ENCODE measurements at places on chromosomes 16 and 17.
A peak's percentile ranks its signal among the peaks of the same experiment; 100 is the strongest.

GRCh38 chr16:75023009-75023408 is 24.2 kb downstream of the ZNRF1 start:
- DNase-seq = no peak

DNA sequence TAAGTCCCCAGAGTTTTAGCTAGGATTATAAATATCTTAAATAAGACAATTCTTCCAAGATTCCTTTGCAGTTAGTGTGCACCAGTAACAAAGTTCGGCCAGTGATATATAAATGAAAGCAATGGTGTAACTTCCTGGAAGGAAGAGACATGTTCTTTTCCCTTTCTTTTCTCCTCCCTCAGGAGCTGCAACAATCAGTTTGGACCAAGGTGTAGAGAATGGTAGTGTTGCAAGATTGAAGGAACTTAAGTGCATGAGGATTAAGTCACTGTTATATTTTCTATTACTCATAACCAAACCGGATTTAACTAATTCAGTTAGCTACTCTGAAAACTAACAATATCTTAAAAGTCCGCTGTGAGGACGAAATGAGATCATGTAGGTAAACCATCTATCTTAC is 68.9 kb upstream of the KCNJ16 start:
- DNase-seq = no peak

- no peak for DNase-seq
Observed at GRCh38 chr17:49646391-49647255, 31.3 kb downstream of the SPOP start.

DNA sequence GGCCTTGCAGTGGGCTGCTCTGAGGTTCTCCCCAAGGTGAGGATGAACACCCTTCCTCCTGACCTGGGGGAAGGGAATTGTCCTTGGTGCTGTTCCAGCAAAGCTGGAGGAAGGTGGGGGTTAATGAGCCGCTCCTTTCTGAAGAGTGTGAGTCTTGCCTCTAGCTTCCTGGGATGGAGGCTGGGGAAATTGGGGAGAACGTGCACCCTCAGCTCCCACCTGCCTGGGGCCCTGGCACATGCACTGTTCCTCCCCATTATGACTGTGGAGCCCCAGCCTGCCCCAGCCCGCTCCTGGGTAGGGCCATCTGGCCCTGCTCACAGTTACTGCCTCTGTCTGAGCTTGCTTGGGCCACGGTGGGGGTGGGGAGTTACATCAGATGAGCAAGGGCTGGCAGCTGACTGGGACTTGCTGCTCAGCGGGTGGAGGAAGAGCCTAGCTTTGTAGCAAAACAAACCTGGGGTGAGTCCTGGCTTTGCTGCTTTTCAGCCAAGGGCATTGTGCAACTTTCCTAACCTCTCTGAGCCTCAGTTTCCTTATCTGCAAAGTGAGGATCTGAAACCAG is 11.1 kb downstream of the TNS4 start:
- DNase-seq = no peak

GRCh38 chr17:29625037-29625750 is 2.5 kb upstream of the CORO6 start:
- no peak for DNase-seq

DNA sequence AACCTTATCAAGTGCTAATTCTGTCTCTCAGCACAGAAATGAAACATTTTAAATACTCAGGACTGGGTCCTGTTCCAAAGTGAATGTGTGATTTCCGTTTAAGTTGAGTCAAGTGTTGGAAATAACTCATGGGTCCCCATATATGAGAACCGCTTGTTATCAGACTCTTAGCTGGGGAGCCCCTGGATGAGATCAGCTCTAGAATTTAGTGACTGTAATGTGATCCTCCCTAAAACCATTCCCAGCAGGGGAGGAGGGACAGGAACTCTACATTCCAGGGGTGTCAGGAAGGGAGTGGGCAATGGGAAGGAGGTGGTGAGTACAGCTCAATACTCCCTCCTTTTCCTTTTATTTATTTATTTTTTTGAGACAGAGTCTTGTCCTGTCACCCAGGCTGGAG is 37.5 kb downstream of the OTOA start:
- DNase-seq = no peak

GRCh38 chr17:41653892-41654677 is 29.7 kb upstream of the KRT17 start:
- no peak for DNase-seq

DNA sequence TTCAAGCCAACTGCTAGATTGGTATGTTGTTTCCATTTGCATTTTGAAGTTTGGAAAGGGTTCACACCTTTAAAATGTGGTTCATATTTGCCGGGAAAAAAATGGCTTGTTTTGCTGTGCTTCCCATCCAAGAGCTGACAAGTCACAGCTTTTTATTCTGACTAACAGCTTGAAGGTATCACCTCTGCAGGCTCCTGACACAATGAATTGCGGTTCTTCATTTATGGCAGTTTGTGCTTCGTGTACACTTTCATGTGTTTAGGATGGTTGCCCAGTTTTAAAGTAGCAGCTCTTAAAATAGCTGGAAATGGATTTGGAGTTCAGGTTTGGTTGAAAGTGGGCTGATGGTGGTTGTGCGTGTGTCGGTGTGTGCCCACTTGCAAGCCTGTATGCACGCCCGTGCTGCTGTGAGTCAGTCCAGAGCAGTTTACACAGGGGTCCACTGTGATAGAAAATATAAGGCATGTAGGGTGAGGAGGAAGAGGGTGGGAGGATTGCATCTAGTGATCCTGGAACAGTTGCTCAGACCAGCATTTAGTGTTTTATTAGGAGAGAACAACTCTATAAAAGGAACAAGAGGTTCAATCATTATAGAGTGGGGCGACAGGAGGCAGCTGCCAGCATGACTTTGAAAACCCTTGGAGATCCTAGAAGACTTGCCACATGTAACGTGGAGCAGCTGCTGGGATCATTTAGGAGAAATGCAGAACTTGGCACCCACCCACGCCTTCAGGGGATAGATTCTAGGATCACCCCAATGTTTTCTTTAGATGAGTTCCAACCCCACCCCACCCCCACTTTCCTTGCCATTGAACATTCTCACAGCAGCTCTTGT is 108.0 kb upstream of the TBX2 start:
- DNase-seq = no peak

- DNase-seq = no peak
Observed at GRCh38 chr17:77429369-77429968, 288.7 kb downstream of the SEC14L1 start.

GRCh38 chr16:58449768-58450167 is 50.2 kb upstream of the NDRG4 start:
- no peak for DNase-seq

DNA sequence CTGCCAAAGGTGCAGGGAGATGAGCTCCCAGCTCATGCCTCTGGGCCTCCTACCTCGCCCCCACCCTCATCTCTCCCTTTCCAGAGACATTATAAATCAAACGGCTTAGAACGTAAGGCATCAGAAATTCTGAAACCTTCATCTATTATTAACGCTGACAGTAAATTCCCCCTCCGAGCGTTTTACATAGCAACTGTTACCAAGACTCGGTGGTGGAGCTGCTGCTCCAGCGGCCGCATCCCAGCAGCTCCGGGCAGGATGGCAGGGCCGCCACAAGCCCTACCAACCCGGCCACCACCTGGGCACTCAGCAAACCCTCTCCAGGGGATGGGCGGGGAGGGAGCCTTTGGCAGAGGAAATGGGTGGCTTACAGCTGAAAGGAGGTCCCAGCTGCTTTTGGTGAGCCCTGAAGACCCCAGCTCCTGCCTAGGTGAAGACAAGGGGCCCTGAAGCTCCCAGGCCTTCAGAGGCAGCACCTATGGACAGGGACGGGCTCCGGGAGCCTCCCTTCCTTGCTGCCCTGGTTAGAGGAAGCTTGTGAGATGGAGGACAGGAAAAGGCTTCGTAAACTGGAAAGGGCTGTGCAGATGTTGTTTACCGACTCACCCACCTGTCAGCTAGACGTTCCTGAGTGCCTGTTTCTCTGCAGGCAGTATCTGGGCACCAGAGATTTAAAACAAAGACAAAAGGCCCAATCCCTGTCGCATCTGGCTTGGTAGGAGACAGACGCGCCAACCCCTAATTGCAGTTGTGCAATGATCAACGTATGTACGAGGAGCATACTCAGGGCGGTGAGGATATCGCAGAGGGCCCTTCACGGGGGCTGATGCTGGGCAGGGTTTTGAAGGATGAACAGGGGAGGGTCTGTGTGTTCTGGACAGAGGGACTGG is 76.9 kb downstream of the RAI1 start:
- no peak for DNase-seq

- DNase-seq = no peak
Observed at GRCh38 chr17:78951967-78952551, 26.9 kb upstream of the TIMP2 start.

- no peak for DNase-seq
Observed at GRCh38 chr16:26505496-26505895, 561.2 kb upstream of the C16orf82 start.

GRCh38 chr17:58403311-58403710 is 14.0 kb downstream of the RNF43 start:
- DNase-seq = no peak

GRCh38 chr16:4345836-4346781 is 5.0 kb downstream of the PAM16 start:
- no peak for DNase-seq

GRCh38 chr16:2904100-2904921 is 7.4 kb upstream of the FLYWCH1 start:
- peak; percentile 86 for DNase-seq

DNA sequence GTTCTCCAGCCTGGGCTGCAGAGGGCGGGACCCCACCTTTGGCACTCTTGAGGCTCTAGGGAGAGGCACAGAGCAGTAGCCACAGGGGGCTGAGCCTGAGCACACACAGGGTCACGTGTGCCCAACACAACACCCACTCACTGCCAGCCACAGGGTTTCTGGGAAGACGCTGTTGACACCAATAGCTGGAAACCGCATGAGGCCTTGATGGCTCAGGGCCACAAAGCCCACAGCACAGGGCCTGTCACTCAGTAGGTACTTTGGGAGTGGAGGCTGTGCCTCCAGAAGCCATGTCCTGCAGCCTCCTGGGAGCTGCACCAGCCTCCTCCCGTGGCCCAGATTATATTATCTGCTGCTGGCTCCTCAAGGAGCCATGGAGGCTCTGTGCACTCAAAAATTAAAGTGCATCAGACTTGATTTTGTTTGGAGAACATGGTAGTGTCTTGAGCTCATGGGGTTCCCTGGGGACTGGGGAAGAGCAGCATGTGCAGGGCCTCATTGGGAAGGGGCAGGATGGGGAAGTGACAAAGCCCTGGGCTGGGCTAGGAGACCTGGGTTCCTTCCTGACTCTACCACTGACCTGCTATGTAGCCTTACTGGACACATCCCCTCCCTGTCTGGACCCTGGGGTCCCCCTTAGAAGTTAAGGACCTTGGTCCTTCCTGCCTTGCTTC is 12.5 kb upstream of the SREBF1 start:
- no peak for DNase-seq

DNA sequence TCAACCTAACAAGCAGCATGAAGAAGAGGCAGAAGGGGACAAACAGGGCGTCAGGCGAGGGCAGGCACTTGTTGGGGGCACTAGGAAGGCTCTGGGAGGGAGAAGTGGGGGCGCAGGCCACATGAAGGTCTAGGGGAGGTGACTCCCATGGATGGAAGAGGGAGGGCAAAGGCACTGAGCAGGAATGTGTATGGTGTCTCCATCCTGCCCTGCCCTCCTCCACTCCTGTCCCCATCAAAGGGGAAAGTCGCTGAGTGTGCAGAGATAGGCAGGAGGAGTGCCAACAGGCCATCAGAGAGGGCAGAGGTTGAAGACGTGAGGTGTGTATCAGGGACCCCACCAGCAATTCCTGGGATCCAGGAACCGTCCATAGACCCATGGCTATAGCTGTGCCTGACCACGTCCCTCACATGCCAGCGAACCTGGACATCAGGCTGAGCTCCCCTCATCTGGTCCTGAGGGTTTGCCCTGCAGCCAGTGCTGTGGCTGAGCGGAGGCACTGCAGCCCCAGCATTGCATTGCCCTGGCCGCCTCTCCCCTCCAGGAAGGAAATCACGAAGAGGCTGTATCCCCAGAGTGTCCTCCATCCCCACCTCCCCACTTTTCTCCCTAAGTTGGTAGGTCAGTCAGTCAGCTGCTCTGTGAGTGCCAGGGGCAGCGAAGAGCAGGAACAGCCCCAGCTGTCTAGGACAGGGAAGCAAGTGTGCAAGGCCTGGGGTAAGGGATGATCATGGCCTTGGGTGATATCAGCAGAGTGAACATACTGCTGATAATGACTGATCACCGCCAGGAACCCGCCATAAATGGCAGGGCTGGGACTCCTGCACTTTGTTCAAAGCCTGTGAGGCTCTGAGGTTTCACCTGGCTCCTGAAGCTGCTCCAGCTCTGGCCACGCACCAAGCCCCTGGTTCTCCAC is 6.2 kb upstream of the CYB561 start:
- DNase-seq = no peak

- DNase-seq = no peak
Observed at GRCh38 chr16:75188832-75189477, 18.0 kb downstream of the CTRB2 start.

GRCh38 chr16:20613481-20614185 is 37.5 kb upstream of the ACSM2B start:
- DNase-seq = no peak

DNA sequence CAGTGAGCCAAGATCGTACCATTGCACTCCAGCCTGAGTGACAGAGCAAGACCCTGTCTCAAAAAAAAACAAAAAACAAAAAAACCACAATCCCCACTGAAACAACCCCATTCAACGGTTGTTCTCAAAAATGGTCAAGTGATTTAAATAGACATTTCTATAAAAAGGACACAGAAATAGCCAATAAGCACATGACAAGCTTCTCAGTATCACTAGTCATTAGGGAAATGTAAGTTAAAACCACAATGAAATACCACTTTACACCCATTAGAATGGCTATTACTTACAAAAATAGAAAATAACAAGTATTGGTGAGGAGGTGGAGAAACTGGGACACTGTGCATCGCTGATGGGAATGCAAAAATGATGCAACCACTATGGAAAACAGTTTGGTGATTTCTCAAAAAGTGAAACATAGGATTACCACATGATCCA is 26.6 kb upstream of the MYLK3 start:
- no peak for DNase-seq

DNA sequence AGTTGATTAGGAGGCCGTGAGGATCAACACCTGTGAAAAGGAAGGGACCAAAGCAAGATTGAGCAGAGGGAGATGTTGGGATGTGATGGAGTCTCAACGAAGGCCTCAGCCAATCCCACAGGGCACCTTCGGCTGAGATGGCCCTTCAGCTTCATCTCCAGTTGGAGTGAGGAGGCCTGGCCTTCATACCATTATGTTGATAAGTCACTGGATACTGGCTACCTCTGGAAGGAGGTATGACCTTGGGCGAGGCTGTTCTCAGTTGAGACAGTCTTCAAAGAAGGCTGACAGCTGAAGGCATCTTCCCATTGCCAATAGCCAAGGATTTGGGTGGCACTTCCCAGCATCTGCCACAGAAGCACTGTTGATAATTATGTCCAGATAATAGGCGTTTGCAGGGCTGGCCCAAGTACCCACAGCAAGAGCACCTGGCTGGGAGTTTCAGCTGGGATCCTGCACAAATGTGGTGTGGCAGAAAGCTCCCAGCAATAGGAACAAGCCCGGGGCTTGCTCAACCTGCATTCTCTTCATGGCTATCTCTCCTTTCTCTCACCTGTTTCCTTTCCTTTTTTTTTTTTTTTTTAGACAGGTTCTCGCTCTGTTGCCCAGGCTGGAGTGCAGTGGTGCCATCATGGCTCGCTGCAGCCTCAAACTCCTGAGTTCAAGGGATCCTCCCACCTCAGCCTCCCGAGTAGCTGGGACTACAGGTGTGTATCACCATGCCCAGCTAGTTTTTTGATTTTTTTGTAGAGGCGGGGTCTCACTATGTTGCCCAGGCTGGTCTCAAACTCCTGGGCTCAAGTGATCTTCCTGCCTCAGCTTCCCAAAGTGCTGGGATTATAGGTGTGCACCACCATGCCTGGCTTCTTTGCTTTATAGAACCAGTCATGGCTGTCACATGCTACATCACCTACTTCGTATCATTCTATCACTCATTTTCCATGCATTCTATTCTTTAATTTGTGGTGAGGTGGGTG is 18.2 kb upstream of the MAP3K14 start:
- DNase-seq = no peak

Measured in endothelial cell (in vitro differentiated cells).